ENCODE measurements at places on chromosomes 11 and 22.

DNA sequence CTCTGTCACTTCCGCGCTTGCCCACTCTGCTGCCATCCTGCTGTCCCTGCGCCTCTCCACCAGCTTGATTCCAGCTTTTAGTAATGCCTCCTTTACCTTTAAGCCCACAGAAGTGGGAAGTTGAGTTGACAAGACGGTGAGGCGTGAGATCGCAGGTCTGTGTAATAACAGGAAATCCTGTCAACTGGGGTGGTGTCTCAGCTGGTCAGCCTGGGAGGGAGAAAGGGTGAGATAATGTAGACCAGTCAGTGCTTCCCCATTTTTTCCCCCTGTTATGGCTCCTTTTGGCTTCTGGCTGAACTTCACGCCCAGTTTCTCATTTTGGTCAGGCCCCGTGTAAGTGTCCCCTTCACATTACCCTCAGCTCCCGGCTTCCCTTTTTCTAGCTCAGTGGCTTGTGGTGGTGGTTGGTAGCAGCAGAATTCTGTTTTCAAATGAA, 98.9 kb downstream of the TRAF6 start:
- no peak for DNase-seq

DNA sequence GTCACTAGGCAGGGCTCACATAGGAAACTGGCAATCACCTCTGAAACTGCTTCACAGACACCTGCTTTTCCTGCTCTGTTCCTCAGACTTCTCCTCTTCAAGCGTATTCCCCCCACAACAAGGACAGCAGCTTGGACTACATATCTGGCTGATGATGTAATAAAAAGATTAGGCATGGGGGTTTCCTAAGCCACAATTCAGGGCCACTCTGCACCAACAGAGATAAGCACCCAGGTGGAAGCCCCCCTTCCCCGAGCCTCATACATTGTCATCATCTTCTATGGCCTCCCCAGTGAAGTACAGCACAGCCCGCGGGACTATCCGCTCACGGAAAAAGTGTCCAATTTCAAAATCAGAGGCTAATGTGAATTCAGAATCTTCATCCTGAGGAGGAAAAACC, 25.0 kb upstream of the PHLDA2 start:
- no peak for DNase-seq

- DNase-seq = no peak
Measured at GRCh38 chr22:26662160-26662559, 4.8 kb downstream of the MIAT start.

GRCh38 chr11:60915248-60915914, 1.4 kb downstream of the TMEM109 start:
- peak; percentile 51 for DNase-seq

DNA sequence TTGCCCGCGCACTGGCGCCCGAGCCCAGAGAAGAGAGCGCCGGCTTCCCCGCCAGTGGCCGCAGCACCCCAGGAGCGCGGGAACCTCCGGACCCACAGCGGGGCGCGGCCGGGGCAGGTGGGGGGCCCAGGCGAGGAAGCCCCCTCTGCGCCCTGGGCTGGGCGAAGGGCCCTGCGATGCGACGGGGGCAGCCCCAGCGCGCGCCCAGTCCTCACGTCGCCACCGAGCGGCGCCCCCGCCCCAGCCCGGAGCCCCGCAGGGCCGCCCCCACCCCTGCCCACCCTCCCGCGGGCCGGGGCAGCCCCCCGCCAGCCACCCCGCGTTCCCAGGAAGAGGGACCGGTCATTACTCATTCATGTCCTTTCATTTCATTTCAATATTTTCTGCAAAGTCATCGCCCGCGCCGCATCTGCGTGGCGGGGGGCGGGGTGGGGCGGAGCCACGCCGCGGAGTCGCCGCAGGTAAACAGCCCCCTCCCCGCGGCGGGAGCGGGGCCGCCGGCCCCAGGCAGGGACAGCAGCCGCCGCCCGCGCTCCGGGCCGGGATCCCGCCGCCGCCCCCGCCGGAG, 673 bp upstream of the PANX2 start:
- no peak for DNase-seq

GRCh38 chr22:37340331-37341262, 58.3 kb downstream of the CYTH4 start:
- DNase-seq = no peak

DNA sequence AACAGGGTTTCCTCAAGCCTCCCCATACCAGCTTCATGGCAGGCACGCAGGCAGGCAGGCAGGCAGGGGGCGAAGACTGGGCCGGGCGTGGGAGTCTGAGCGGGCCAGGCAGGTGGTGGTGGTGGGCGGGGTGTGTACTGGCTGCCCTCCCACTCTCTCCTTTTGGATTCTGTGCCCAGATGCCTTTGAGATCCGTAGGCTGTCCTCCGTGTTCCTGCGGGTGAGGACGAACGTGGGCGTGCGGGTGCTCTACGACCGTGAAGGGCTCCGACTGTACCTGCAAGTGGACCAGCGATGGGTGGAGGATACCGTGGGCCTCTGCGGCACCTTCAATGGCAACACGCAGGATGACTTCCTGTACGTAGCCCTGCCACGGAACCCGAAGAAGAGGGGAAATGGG, 23.0 kb downstream of the OTOG start:
- DNase-seq = no peak

DNA sequence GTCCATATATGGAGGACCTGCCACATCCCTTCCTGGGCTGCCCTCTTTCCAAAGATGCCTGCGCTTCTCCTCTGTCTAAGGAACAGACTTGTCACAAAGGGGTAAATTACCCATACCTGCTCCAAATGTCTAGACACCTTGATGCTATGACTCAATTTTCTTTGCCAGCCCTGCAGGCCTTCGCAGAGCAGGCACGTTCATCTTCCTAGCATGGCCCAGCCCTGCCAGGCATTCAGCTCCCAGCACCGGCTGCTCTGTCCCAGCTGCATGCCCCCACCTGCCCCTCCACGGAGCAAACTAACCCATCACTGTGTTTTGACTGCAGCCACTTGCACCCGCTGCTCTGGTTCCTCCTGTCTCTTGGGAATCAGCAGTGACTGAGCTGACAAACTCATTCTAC, 526.1 kb downstream of the MIAT start:
- no peak for DNase-seq

All from effector CD4-positive, alpha-beta T cell (primary cell).